ENCODE measurements at places on chromosomes 5 and 9.

- no peak for DNase-seq
Observed at GRCh38 chr9:38747067-38747466, 27.1 kb upstream of the FAM240B start.

DNA sequence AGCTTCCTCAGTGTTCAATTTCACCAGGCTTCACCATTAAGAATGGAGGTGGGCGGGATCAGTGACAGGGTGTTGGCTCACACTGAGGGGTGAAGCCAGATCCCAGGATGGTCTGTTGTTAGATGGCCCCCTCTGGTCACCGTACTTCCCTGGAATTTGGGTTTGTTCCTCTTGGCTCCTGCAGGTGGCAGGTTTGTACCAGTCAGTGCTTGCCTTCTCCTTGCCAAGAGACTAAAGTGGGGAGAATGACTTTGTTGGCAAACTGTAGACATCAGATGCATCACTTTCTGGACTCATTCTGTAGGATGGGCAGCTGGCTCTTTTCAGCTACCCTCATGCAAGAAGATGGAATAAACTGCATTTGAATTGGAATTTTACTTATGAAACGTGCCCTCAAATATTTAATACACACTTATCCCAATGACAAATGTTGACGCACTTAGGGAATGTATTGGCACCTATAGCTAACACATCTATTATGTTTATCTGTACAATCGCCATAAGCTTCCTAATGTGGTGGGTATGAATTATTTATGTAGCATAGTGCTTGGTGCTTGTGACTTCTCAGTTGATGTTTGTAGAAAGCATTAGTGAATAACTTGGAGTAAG is 31.4 kb upstream of the ANKRD55 start:
- peak; percentile 83 for DNase-seq

- no peak for DNase-seq
Observed at GRCh38 chr9:127491516-127491915, 40.2 kb downstream of the LRSAM1 start.

DNA sequence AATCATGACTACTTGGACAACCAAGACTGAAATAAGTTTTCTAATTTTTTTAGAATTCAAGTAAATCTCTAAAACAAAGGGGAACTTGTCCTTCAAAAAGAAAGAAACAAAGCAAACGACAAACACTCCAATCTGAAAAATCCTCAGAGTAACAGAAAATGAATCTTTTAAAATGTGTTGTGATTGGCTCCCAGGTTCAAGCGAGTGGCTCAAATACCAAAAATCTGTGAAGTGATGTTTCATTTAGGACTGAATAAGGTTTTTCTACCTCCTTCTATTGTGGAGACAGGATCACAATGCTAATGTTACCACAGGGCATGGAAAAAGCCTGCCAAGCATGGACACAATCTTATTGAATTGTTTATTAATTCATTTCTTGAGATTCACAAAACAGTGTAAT is 415.7 kb downstream of the RAB3C start:
- no peak for DNase-seq

DNA sequence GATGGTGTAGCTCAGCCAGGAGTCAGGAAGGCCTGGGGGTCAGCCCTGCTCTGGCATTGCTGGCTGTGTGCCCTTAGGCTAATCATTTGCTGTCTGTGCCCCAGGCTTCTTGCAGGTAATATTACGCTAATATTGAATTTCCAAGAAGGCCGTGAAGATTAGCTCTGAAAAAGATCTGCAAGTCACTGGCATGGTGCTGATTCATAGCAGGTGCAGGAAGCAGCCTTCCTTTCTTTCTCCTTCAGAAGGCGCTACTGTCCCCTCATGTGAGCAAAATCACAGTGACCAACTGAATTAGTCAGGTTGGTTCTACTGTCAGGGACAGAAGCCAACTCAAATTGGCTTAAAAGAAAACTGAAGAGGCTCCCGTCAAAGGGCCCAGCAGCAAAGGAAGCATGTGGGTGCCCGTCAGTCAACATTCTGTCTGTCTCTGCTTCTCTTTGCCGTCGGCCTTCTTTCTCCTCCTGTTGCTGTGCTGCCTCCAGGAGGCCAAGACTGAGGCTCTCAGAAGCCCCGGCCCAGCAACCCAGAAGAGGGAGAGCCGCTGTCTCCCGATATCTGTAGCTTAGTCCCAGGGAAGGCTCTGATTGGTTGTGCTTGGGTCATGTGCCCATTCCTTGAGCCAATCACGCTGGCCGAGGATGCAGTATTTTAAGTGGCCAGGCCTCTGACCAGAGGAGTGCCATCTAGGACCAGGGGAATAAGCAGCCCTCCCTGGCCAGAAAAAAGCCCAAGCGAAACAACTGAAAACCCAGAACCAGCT is 67.8 kb upstream of the NEURL1B start:
- peak; percentile 3 for DNase-seq

DNA sequence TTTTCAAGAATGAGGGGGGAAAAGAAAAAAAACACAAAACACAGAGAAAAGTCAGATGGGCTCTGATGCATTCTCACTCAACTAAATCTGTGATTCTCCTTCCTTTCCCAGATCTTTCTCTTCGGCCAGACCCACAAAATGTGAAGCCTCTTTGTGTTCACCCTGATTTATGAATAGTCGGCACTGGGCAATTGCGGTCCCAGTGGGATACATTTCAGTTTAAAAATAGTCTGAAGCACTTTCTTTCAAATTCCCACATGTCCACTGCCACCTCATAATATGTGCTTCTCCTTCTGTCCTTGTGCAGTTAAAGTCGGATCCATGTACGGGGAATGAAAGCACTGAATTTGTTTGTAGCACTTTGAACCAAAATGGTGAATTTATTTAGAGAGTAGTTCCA is 995.4 kb upstream of the WWC1 start:
- DNase-seq = peak; percentile 81

- DNase-seq = no peak
Observed at GRCh38 chr9:76441551-76442322, 17.2 kb upstream of the GCNT1 start.

- DNase-seq = no peak
Observed at GRCh38 chr5:77117161-77117560, 30.1 kb upstream of the ZBED3 start.

DNA sequence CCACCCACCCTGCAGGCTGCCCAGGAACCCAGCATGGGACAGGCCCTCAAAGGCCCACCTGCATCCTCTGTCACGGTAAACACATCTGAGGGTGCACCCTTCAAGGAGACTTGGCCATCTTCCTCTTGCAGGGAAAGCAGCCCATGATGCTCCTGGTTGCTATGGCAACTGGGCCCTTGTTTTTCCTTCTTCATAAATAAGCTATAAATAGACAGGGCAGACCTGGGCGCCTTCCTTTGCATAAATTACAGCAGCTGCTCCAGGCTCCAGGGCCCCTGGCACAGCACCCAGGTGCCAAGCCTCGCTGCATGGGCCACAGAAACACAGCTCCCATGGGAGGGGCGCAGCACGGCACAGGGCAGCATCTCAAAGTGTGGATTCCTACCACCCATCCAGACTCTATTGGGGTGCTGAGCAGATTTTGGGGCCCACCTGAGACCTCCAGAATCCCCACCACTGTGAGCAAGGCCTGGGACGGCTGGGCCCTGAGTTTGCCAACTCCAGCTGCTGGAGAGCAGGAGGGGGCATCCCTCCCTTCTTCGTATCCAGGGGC is 5.8 kb upstream of the PSMB7 start:
- DNase-seq = no peak

DNA sequence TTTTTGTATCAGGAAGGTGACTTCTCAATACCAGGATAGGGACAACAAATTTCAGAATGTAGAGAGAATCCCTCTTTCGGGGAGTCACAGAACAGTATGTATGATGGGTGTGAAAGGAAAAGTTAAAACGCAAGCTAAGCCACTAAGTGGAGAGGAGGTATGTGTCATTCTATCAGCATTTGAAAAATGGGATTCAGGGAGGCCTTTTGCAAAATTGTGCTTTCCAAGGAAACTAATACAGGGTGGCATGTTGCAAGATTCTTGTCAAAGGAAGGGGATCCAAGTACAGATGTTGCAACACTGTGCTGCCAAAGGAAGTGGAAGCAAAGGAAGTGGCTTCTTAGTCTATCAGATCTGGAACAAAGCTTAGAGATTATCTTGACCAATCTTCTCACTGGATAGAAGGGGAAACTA is 12.6 kb upstream of the TNIP1 start:
- DNase-seq = no peak

DNA sequence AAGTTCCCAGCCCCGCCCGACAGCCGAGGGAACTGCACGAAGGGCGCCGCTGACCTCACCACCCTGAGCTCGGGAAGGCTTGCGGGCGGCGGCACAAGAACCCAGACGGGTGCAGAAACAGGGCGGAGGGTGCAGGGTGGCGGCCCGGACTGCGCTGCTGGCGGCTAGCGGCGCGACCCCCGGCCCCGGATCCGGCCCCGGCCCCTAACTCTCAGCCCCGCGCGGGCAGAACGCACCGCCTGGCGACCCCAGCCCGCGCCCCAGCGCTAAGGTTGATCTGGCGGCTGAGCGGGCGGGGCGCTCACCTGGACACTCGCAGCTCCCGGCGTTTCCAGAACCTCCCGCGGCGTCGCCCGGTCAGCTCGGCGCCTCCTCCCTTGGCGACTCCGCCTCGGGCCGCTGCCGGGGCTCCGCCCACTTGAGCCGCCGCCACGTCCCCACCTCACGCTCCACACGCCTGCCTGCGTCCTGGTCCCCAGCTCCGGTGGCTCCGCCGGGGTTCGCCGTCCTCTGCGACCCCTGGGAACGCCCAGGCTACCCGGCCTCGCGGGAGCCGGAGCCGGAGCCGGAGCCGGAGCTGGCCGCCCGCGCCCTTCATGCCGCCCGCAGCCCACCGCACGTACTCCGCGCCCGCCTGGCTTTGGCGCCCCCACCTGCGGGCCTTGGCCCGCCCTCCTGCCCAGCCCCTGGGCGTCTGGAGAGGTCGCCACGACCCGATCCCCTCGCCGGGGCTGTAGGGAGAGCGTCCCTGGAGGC is at the start of gene P4HA2:
Gene P4HA2 (minus strand): TSS at position 369 of the 756 bp plus-strand sequence. CDS start 9,227 bp downstream, outside the sequence.
- peak; percentile 65 for DNase-seq

DNA sequence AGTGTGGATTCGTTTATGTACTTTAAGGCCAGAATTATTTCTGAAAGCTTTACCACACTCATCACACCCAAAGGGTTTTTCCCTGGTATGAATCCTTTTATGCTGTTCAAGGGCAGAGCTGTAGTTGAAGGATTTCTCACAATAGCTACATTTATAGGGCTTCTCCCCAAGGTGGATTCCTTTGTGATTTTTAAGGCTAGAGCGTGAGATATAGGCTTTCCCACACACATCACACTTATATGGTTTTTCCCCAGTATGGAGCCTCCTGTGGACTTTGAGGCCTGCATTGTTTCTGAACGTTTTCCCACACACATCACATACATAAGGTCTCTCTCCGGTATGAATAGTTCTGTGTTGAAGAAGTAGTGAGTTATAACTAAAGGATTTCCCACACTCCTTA is 11.2 kb downstream of the ZFP62 start:
- no peak for DNase-seq

DNA sequence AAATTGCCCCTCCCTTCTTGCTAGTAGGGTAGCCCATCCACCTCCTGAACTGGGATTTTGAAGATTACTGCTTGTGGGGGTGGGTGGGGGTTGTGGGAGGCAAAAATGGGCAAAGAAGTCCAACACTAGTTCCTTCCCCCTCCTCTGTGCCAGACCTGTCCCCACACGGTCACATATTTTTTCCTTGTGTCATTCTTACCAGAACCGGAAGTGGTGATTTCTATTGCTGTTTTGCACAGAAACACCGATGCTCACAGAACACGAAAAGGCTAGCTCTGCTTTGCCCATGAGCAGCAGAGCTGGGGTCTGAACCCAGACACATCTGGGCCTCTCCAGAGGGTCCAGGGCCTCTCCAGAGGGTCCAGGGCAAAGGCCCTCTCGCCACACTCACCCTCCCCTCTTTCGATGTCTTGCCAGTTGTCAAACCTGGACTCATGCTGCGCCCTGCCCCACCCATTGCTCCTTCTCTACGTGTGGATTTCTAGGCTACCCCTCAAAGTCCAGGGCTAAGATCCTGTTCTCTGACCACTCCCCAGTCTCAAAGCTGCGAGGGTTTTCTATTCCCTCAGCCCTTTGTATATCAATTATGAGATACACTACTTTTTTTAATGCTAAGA is 264.4 kb upstream of the MSX2 start:
- no peak for DNase-seq

- DNase-seq = no peak
Observed at GRCh38 chr5:77186652-77187370, 23.7 kb upstream of the PDE8B start.

DNA sequence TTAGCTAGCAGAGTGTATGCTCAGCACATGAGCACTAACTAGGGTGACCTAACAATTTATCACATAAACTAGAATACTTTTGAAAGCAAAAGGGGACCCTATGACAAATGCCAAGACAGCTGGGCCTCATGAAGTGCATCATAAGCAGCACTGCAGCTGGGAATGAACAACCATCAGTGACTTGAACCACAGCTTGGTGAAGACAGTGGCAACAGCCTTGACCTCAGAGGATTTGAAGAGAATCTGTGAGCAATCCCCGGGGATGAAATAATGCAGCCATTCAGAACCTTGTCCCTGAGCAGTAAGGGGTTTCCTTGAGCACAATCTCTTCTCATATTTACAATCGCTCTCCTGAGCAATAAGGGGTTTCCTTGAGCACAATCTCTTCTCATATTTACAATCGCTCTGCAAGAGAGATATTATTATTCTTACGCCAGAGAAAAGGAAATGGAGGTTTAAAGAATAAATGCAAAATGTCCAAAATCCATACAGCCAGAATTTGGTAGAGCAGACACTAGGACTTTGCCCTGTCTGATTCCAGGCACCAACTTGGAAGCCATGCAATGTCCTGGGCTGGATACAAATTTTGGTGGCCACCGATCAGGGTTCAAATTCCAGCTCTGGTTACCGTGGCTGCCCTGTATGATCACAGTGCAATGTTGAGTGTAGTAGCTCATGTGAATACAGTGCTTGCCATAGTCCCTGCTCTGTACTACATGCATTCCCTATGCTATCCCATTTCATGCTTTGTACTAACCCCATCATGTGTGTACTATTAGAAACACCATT is 846 bp upstream of the NSG2 start:
- no peak for DNase-seq

DNA sequence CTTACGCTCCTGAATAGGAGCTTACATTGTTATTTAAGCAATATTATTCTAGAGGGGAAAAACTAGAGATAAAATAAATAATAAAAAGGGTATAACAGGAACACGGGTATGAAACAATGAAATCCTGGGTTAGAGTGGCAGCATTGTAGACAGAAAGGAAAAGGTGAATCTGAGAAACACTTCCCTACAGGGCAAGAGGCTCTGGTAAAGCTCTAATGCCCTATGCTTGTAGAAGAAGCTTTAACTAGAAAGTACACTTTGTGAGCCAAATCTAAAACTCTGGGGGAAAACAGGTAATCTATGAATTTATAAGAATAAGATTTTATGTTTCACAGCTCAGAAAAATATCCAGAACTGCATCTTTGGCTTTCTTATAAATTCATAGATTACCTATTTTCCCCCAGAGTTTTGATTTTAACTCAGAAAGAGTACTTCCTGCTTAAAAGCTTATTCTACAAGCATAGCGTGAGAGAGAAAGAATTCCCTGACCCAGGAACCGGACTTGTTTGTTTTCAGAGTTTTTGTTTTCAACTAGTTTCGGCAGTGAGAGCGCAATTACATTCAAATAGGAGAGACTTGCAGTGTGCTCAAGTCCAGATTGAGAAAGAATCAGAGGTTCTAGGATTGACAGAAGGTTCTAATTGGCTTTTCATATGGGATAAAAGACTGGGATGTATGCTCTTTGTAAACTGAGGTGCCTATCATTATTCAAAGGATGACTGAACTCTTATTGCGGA is 651.0 kb upstream of the RORB start:
- no peak for DNase-seq
